Smooth muscle cell of the coronary artery (primary cell): ENCODE measurements at places on chromosomes 5 and 9. TPM values are rescaled to one million over a fixed set of nuclear protein-coding genes. Genes with fewer than 3 reads are reported as not detected.

The NUTM2G gene
- total RNA-seq = not detected in 2 replicates

The SLC6A18 gene
- total RNA-seq = not detected in 2 replicates

The AGXT2 gene
- not detected in 2 replicates for total RNA-seq

The GPR150 gene
- 0.45 TPM in 1 of 2 replicates, not detected in the other for total RNA-seq

The ZCCHC7 gene
- 19.5 and 24.6 TPM in 2 replicates for total RNA-seq

The TMEM232 gene
- 1.4 and 4.6 TPM in 2 replicates for total RNA-seq

The SPAG8 gene
- total RNA-seq = 1.2 and 1.3 TPM in 2 replicates

The SPINK4 gene
- not detected in 2 replicates for total RNA-seq

The PGM5 gene
- 2.3 and 44.2 TPM in 2 replicates for total RNA-seq
